Myocyte (in vitro differentiated cells): ENCODE measurements at places on chromosomes 16 and 17. TPM values are rescaled to one million over a fixed set of nuclear protein-coding genes. Genes with fewer than 3 reads are reported as not detected.

Gene CCDC102A
- total RNA-seq: 12.1 and 13.2 TPM in 2 replicates

Gene SOST
- not detected in 2 replicates for total RNA-seq

Gene CD300E
- total RNA-seq: not detected in 2 replicates

Gene DNAAF1
- total RNA-seq: not detected in 2 replicates

Gene KRTAP4-1
- total RNA-seq: not detected in 2 replicates

Gene TBC1D3I
- total RNA-seq: 0.13 TPM in 1 of 2 replicates, not detected in the other

Gene PYDC1
- total RNA-seq: not detected in 2 replicates

Gene PTX4
- total RNA-seq: not detected in 2 replicates

Gene KRT33A
- total RNA-seq: not detected in 2 replicates

Gene TOP3A
- total RNA-seq: 33.0 and 35.8 TPM in 2 replicates

Gene CCDC200
- total RNA-seq: 0.62 TPM in 1 of 2 replicates, not detected in the other

DNA sequence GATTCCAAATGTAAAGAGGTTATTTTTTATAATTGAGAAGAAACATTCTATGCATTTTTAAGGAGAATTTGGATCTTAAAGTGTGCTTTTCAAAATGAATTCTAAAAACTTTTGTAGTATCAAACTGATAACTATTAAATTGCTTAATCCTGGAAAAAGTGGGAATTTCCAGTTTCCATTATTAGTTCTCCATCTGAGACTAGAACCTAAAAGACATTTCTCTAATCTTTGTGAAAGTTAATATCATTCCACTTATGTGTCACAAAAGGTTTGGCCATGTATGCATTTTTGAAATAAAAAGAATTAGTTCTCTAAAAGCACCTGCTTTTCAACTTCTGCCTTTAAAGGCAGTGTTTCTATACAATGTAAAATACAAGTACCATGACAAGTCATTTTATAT lies 155.0 kb downstream of the BCAS3 start:
- DNase-seq: no peak

GRCh38 chr17:49616601-49617131 lies 41.0 kb downstream of the NXPH3 start:
- DNase-seq: peak; percentile 75

DNA sequence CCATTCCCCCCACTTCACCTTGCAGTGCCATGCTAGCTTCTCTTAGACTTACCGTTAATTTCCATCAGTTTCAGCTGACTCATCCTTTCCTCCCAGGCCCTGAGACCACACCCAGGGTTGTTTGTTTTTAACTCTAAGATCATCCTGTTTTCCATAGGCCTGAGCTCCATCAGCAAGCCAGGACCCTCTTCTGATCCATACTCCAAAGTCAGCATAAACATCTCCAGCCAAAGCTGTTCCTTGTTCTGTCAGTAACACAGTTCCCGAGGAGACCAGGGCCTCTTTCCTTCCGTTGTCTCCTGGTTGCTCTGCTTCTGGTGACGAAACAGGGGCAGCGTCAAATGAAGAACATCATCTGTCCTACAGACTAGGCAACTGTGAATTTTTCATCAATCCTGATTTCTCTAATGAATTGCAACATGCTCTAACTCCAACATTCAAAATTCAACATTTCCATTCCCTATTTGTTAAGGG lies 83.8 kb upstream of the HNF1B start:
- no peak for DNase-seq

DNA sequence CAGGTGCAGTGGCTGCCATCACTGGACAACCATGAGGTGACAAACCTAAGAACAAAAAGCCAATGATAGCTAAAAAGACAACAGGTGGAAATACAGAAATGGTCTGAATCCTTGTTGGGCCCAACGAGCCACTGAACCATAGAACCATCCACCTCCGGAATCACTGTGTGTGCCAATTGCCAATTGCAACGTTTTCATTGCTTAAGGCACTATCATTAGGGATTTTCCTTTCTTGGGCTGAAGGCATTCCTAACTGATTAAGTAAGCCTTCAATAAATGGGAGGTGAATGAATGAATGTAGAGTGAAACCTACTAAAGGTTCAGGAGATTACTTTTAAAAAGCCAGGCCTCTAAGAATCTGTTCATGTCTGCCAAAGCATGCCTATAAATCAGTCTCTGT lies 3.6 kb downstream of the USP31 start:
- DNase-seq: peak; percentile 32

- DNase-seq: no peak
Observed at GRCh38 chr17:66481271-66481670, 178.9 kb downstream of the PRKCA start.

GRCh38 chr16:89341279-89341678 lies 123.8 kb downstream of the ZNF778 start:
- DNase-seq: no peak

DNA sequence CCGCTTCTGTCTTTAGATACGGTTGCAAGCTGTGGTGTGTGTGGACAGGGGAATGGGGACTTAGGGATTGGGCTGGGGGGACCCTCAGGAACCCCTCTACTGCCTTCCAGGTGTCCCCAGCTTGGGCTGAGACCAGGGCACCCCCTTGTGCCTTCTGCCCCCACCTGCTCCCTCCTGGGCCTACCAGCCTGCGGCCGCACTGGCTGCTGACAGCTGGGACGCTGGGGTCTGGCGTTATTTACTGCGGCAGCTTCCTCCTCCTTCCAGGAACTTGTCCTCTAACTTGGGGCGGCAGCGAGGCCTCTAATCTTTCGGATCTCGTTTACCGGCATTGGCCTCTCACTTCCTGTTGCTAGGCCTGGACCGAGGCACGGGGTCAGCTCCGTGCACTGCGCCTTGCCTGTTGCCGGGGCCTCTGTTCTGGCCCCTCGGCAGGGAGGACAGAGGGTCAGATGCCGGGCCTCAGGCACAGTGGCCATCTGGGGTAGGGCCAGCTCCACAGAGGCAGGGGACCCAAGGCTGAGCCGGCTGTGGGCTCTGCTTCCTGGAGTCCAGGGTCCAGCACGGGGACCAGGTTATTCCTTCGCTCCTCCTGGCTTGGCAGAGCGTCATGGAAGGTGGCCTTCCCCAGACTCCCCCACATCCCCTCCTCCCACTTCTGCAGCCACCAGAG lies 31.8 kb downstream of the TMEM235 start:
- DNase-seq: no peak

DNA sequence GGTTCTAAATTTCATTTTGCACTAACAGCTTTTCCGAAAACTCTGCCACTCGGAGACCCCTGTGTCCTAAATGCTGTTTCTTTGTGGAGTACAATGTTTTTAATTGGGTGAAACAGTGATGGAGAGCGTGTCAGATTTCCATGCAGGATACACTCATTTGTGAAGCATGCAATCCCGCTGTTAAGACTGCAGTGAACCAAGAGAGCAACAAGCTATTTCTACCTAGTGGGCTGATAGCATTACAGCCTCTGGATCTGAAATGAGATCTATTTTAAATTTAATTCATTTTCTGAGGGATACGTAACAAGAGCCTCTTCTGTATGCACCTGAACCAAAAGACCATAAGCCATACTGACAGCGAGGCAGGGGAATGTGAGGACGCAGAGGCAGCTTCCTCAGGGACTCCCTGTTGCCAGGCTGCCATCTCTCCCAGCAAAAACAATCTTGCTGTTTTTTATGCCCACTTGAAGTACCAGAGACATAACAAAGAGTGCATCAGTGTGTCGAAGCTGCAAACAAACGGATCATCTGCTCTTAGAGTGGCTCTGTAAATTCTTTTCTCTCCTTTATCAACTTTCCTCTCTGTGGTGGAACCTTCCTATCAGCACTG lies 199.9 kb upstream of the COX10 start:
- DNase-seq: peak; percentile 53

DNA sequence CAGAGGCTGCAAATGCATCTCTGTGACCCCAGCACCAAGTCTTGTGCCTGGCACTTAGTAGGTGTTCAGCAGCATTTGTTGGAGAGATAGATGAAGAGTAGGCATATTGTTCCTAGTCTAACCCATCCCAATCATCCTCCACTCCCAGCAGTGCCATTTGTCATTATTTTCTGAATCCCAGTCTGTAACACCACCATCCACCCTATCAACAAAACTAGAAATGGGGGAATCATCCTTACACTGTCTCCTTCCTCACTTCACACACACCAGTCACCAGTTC lies 95.9 kb upstream of the TBX2 start:
- no peak for DNase-seq

- no peak for DNase-seq
Observed at GRCh38 chr16:30839523-30840227, 52.7 kb upstream of the ZNF629 start.

GRCh38 chr17:36948717-36949460 lies at the start of gene AATF:
Gene AATF (plus strand): TSS chr17:36948954. CDS start chr17:36949126, 172 bp downstream.
- DNase-seq: peak; percentile 97

DNA sequence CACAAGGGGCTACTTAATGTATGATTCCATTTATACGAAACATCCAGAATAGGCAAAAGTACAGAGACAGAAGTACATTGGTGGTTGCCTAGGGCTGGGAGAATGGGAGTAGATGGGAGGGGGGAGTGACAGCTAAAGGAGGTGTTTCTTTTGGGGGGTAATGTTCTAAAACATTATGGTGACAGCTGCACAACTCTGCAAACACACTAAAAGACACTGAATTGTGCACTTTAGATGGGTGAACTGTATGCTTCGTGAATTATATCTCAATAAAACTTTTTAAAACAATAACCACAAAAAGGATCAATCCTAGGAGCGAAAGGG lies 661 bp downstream of the LYRM9 start:
- no peak for DNase-seq

- peak; percentile 89 for DNase-seq
Observed at GRCh38 chr16:84532291-84532724, 27.8 kb upstream of the MEAK7 start.

DNA sequence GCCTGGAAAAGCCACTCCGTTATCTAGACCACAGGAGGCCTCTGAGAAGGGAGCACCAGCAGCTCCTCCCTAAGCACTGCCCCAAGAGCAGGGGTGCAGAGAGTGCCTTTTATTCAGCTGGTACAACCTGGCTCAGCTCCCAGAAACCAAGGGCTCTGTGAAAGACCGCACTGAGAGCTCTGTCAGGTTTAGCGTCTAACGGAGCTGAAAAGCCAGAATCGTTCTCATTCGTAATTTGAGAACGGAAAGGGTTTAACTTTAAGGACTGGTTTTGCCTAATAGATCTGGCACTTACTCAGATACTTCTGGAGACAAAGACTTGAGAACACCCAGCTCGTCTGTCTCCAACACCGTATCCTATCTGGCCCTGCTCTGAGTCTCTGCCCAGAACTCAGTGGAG lies 13.5 kb downstream of the MPG start:
- DNase-seq: peak; percentile 72

GRCh38 chr17:75759457-75759856 lies 5.5 kb downstream of the GALK1 start:
- no peak for DNase-seq

- DNase-seq: no peak
Observed at GRCh38 chr17:73052923-73053322, 39.6 kb downstream of the SLC39A11 start.

DNA sequence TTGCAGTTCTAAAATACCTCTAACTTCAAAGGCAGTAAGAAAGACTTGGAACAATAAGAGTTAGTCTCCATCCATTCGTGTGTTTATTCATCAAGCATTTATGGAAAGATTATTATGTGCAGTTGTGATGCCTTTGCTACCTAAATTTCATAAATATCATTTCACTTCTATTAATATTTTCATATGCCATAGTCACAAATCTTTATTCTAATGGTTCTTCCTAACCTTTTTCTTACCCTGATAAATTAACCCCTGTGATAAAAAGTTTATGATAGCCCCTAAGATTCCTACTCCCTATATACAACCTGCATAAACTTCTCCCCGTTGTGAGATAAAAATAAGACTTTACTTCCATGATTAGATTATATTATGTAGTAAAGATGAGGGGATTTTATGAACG lies 94.9 kb downstream of the BRIP1 start:
- no peak for DNase-seq

GRCh38 chr17:58360296-58361063 lies 8.5 kb upstream of the SUPT4H1 start:
- peak; percentile 47 for DNase-seq

DNA sequence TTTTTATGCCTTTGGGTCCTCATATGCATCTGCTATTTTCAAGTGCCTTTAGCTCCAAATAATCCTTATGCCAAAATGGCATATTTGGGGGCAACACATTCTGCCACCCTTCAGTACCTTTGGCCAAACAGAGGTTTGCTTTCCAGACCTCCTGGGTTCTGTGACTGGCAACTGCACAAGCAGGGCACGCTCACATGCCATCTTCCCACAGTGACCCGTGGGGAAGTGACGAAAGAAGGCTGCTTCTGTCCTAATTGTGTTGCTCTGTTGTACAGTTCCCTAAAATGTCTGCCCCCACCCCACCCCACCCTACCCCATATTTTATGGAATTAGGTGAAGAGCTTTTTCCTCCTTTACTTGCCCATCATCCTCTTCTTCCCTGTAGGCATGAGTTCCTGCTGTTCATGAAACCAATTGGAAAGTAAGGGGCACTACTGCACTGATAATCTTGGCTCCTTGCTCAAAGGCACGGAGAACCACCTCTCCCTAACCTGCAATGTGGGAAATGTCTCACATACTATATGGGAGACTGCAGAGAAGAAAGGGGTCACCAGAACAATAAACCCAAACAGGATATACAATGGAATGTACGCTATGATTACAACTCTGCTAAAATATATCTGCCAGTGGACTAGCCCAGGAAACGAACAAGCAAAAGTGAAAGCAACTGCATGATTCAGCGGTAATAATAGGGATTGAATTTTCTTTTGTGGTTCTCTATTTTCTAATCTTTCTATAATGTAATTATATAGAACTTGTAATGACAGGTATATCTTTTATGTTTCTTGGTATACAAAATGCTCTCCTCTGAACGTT lies 3.3 kb upstream of the SLFN12L start:
- peak; percentile 35 for DNase-seq

DNA sequence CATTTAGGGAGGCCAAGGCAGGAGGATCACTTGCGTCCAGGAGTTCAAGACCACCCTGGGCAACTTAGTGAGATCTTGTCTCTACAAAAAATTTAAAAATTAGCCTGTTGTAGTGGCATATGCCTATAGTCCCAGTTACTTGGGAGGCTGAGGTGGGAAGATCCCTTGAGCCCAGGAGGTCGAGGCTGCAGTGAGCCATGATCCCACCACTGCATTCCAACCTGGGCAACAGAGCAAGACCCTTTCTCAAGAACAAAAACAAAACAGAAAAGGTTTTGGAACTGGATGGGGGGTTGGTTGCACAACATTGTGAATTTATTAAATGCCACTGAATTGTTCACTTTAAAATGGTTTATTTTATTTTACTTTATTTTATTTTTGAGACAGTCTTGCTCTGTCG lies 21.2 kb downstream of the PLXDC1 start:
- DNase-seq: no peak

GRCh38 chr17:77208856-77209255 lies 68.1 kb downstream of the SEC14L1 start:
- DNase-seq: no peak

DNA sequence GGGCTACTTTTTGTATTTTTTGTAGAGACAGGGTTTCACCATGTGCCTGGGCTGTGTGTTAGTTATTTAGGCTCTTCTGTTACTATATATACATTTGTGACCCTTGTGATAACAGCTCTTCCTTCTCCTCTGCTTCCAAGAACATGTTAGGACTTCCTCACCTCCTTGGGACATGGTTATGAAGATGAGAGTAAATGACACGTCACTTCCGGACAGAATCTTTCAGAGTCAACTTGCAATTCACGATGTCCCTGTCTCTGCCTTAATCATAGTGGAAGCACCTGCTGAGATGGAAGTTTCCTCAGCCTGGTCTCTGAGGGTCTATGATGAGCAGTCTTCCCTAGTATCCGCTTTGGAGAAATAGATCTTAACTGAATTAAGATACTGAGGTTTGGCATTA lies 42.9 kb downstream of the CCDC42 start:
- DNase-seq: no peak

- DNase-seq: peak; percentile 57
Observed at GRCh38 chr17:68794636-68795434, 160.4 kb downstream of the ABCA8 start.

- DNase-seq: peak; percentile 23
Observed at GRCh38 chr16:86227801-86228200, 282.5 kb upstream of the FOXF1 start.
